Stimulated activated CD8-positive, alpha-beta memory T cell treated with anti-CD3 and anti-CD28 coated beads, Interleukin-2, amount 100 ng/mL, for 1 hour (primary cell): ENCODE measurements at places on chromosomes 6 and 20.

- no peak for DNase-seq
Observed at GRCh38 chr6:32852018-32852843, 1.3 kb downstream of the TAP1 start.

DNA sequence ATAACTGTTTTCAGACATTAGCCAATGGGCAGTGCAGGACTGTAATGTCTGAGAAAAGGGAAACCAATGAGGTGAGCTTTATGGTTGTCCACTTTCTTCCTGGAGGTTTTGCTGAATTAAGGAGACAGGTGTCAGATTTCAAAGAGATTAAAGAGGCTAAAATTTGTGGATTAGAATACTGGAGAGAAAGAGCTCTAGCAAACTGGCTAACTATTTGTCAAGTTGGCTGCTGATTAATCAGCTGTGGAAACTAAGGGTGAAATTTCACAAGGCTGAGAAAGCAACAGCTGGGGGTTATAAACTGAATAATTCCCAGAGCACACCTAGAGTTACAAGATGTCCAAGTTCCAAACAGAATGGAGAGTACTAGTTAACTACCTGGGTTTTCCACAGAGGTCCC, 198.9 kb downstream of the TBC1D32 start:
- no peak for DNase-seq

DNA sequence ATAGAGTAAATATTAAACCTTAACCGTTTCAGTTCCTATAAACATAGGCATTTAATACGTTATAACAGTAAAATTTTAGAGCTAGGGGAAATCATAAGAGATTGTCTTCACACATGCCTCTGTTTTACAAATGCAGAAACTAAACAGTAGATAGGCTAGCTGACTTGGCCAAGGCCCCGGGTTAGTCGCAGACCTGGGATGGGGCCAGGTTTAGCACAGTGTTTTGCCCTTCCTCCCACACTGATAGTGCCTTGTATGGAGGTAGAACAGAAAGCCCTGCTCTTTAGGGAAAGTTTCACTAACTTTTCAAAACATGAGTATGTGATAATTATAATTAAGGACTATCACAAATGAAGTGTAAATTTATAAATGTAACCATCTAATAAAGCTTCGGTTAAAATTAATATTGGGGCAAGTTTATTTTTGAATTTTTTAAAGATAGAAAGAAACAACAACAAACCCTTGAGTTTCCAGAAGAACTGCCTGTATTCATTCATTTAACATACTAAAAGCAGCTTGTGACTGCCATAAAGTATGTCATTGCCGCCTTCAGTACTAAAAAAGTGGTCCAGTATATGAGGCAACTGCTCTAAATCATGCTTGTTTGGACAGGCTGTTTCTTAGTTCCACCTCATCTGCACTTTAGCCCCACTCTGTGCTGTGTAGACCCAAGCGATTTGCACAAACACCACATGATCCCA, 62.5 kb upstream of the LOC128125822 start:
- DNase-seq = no peak

DNA sequence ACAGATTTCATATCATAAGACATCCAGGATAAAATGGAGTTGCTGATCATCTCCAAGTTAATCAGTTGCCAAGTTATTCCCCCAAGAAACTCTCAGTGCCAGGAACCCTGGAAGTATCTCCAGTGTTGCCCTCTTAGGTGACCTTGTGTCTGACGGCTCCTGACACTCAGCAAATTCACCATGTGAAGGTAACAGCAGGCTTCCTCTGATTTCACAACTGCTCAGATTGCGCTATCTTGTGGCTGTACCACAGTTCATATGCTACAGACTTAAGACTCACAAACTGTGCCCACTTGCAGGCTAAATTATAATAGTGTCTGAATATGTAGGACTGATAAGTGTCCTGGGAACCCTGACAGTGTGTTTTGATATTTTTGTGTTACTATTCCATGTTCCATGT, 186.6 kb upstream of the OPRM1 start:
- DNase-seq = no peak

GRCh38 chr20:32792316-32792715, 27.4 kb upstream of the MAPRE1 start:
- no peak for DNase-seq

DNA sequence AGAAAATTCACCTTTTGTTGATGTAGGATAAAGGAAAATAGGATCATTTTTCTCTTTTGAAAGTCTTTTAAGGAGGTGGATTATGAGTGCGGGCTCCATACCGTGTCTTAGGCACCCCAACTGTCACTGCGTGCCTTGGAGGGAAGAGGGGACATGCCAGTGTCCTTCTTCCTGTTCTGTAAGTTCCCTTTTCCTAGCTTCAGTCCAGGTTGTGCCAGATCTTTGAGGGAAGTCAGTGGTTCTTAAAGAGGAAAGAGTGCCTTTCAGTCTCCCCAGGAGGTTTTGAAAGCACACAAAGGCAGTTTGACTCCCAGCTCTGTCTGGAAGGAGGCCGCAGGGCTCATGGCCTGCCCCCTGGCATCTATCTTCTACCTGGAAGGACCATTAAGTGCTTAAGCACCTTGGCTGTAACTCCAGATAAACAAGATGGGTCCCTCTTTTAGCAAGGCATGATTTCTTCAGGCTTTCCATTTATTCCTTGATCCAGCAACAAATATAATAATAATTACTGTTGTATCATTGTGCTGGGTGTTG, 13.0 kb downstream of the EFCAB8 start:
- no peak for DNase-seq

- no peak for DNase-seq
Observed at GRCh38 chr20:19210391-19211155, 1.9 kb upstream of the SLC24A3 start.

- peak; percentile 2 for DNase-seq
Observed at GRCh38 chr6:29887330-29887818, 55.0 kb upstream of the HLA-A start.

GRCh38 chr6:74610352-74610751, 595.5 kb downstream of the COL12A1 start:
- no peak for DNase-seq

- no peak for DNase-seq
Observed at GRCh38 chr20:7656687-7657467, 283.4 kb downstream of the HAO1 start.

DNA sequence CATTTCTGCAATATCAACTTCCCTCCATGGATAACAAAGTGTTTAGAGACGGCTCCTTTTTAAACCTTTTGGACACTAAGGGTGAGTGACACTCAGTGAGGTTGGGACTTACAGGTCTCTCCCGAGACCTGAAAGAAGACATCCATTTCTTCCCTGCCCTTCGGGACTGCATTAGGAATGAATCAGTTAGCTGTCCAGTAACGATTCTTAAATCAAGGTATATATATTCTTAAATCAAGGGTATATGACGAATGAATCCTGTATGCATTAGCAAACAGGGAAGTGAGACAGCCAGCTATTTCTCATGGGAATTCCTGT, 52.9 kb downstream of the EDN1 start:
- no peak for DNase-seq

- no peak for DNase-seq
Observed at GRCh38 chr6:14109411-14109826, 8.2 kb upstream of the CD83 start.

- no peak for DNase-seq
Observed at GRCh38 chr20:22861231-22861980, 173.7 kb upstream of the SSTR4 start.

- DNase-seq = no peak
Observed at GRCh38 chr20:3551681-3552434, 81.0 kb downstream of the ATRN start.

GRCh38 chr20:45927071-45927878, 7.2 kb upstream of the PCIF1 start:
- no peak for DNase-seq

GRCh38 chr20:17967521-17968365, 851 bp downstream of the SNX5 start:
- no peak for DNase-seq

DNA sequence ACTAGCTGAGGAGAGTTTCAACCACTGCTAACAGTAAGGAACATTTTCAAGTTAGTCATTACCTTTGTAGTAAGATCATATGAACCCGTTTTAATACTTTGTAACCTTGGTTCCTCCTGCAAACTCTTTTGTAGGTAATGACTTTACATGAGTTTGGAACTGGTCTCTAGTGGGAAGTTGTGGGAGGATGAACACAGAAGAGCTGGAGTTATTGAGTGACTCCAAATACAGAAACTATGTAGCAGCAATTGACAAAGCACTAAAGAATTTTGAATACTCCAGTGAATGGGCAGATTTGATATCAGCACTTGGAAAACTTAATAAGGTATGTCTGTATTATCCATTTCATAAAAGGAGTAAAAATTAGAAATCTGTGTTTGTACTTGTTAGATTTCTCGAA, 29.3 kb downstream of the DOP1A start:
- DNase-seq = no peak

- no peak for DNase-seq
Observed at GRCh38 chr6:163406366-163406765, 8.2 kb upstream of the QKI start.

- no peak for DNase-seq
Observed at GRCh38 chr6:125746019-125746414, 3.4 kb upstream of the HEY2 start.

- no peak for DNase-seq
Observed at GRCh38 chr6:45548657-45549515, 171.2 kb upstream of the SUPT3H start.

GRCh38 chr6:155106456-155107115, 111.5 kb downstream of the TIAM2 start:
- no peak for DNase-seq
